ENCODE measurements at places on chromosomes 11 and 22. TPM values are rescaled to one million over a fixed set of nuclear protein-coding genes. Genes with fewer than 3 reads are reported as not detected.

Gene IGF2
- total RNA-seq = 0.17 TPM

Gene RIMBP3C
- 0.50 TPM for total RNA-seq

DNA sequence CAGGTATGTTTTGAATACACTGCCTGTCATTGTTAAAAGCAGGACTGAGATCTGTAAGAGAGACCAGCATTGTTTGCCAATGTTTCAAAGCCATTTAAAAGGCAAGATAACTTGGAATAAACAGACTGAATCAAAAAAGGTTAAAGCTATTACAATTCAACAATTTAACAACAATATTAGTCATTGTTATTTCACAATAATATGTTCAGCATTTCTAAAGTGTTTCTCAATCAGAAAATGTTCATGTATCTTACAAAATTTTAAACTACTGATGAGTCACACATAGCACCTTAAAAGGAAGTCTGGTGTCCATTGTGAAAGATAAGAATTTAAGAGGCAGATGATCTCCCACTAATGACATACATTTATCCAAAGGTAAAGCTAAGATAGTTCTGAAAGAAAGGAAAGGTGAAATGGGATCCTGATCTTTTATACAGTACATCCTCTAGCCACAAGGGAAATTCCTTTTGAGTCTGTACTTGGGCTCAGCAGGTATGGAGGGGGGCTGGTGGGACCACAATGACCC lies 79.7 kb downstream of the MAML2 start:
- peak overlapping the region; percentile 31 for H3K27ac ChIP-seq
- H3K27me3 ChIP-seq = no peaks in the 10 kb centered on the region
- H3K36me3 ChIP-seq = no peaks in the 10 kb centered on the region
- H3K4me3 ChIP-seq = no peak overlapping the region

GRCh38 chr22:50145721-50146438 lies 24.7 kb upstream of the PANX2 start:
- no peaks in the 10 kb centered on the region for H3K4me1 ChIP-seq
- peaks cover 16% of the 10 kb centered on the region for H3K27me3 ChIP-seq
- H3K27ac ChIP-seq = no peak overlapping the region
- no peak for DNase-seq

Data from fibroblast of lung (primary cell).